Activated T-helper 9 cell treated with anti-CD3 and anti-CD28 coated beads, Interleukin-2, amount 50 U/mL, for 16 hours (primary cell): ENCODE measurements at places on chromosomes 11 and 22.

- no peak for DNase-seq
These were observed 48.8 kb downstream of the PIWIL3 start for GRCh38 chr22:24725736-24726135.

DNA sequence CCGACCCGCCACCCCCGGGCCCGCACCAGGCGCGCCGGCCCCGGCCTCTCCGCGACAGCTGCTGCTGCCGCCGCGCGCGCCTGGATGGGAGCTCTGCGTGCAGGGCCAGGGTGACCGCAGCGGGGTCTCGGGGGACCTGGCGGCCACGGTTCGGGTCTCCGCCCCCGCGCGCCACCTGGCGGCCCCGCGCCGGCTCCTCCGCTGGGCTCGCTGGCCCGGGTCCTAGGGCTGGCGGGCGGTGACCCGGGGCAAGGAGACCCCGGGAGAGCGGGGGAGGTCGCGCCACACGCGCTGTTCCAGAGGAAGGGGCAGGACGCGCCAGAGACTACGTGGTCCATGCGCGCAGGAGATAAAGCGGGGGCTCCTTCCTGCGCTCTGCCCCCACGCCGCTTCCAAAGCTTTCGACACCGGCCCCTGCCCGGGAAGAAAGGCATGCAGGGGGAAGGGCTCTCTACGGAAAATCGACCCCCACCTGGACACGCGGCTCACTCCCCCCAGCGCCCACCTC, 562 bp downstream of the SHANK2 start:
- DNase-seq = no peak

DNA sequence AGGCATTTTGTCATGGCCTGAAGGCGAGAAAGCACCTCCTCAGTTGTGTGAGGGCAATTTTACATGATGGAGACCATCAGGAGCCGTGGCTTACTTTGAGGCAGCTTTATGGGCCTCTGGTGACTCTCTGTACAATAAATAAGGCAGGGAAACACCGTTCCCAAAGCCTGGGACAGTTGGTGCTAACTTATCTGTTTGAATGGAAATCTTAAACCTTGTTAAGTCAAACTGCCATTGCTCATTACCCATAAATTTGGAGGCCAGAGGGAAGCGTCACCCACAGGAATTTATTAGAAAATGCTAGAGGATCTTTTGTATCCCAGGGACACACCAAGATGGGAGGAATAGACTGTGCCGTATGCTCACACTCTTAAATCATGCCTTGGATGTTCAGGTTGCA, 1156.9 kb downstream of the BRD1 start:
- no peak for DNase-seq

- DNase-seq = no peak
These were observed 15.0 kb downstream of the ALKBH3 start for GRCh38 chr11:43895601-43896000.
